ENCODE measurements at places on chromosomes 7 and 10. TPM values are rescaled to one million over a fixed set of nuclear protein-coding genes. Genes with fewer than 3 reads are reported as not detected.

DNA sequence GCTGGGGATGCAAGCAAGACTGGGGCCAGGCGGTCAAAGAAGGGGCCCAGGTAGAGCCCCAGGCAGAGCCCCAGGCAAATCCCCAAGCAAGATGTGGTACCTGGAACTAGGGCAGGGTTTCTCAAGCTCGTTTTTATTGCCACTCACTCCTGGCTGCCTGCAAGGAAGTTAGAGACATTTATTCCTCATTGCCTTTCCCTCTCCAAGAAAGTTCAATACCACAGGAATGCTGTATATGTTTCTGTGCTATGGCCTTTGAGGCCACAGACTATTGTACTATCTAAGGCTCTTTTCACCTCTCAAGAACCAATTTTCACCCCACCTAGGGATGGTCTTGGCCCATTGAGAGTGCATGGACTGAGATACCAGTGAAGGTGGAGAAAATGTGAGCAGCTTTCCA lies 71.3 kb downstream of the TACC2 start:
- H3K27me3 ChIP-seq = no peaks in the 10 kb centered on the region
- no peaks in the 10 kb centered on the region for H3K36me3 ChIP-seq
- H3K27ac ChIP-seq = no peak overlapping the region
- DNase-seq = no peak
- H3K4me3 ChIP-seq = no peak overlapping the region

GRCh38 chr7:81887098-81888090 lies 117.5 kb upstream of the HGF start:
- no peaks in the 10 kb centered on the region for H3K27me3 ChIP-seq
- no peaks in the 10 kb centered on the region for H3K4me1 ChIP-seq
- no peak overlapping the region for H3K4me3 ChIP-seq
- no peak overlapping the region for H3K27ac ChIP-seq
- H3K36me3 ChIP-seq = no peaks in the 10 kb centered on the region
- no peak for DNase-seq

DNA sequence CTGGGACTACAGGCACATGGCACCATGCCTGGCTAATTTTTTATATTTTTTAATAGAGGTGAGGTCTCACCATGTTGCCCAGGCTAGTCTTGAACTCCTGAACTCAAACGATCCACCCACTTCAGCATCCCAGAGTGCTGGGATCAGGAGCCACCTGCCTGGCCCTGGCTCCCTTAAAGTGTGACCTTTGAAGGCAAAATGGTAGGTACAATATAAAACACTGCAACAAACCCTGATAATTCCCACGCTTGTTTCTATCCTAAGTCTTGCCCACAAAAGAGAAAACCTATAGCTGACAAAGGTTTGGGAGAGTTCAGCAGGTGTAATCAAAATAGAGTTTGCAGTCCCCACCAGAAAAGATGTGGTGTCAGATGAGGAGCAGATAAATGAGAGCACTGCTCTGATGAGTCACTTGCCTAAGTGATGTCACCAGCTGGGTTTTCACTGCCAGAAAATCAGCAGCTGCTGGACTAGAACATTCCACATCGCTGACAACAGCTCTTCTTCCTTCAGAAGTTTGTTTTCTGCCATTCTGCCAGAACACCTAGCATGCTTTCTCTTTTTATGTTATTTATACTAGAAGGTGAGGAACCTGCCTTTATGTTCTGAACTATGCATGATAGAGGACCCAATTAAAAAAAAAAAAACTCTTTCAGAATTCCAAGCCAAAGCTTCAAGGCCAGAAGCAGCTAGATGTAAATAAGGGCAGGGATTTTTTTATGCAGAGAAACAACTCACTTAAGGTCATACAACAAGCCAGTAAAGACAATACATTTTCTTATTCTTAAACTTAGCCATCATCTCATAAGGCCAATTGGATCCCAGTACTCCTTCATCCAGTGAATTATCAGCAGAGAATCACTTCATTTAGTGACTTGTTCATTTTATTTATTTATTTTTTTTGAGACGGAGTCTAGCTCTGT lies 18.0 kb downstream of the PURB start:
- H3K27me3 ChIP-seq = no peaks in the 10 kb centered on the region
- DNase-seq = no peak
- no peak overlapping the region for H3K4me3 ChIP-seq
- H3K36me3 ChIP-seq = no peaks in the 10 kb centered on the region

DNA sequence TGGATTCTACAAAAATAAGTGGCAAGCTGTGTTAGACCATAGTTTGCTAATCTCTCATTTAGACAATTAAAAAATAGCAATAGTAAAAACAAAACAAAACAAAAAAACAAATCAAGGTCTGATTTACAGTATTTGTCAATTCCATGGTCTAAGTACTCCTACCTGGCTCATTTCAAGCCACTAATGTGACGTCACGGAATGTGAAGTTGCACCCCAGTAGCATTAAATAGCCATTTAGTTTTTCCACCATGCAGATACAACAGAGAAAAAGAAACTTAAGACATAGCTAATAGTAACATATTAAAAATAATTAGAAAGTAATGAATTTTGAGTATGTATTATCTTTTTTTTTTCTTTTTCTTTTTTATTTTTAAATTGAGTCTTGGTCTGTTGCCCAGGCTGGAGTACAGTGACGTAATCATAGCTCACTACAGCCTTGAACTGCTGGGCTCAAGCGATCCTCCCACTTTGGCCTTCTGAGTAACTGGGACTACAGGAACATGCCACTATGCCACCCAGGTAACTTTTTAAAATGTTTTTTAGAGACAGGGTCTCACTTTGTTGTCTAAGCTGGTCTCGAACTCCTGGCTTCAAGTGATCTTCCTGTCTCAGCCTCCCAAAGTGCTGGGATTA lies 101.2 kb downstream of the MKX start:
- no peak overlapping the region for H3K4me3 ChIP-seq
- H3K4me1 ChIP-seq = no peaks in the 10 kb centered on the region
- H3K27me3 ChIP-seq = no peaks in the 10 kb centered on the region
- no peak overlapping the region for H3K27ac ChIP-seq
- no peaks in the 10 kb centered on the region for H3K36me3 ChIP-seq

VAX1 gene
- total RNA-seq = not detected

SFTPA1 gene
- not detected for total RNA-seq
